Right renal pelvis (tissue), 4 donors: ENCODE measurements at places on chromosomes 13 and 19.

- no peak for DNase-seq
These were observed 6.7 kb upstream of the HOOK2 start for GRCh38 chr19:12782174-12782423.

- no peak for DNase-seq
These were observed 46.9 kb downstream of the FGF9 start for GRCh38 chr13:21717817-21718216.

GRCh38 chr13:24624801-24625231, 55.4 kb upstream of the ATP12A start:
- DNase-seq = no peak

GRCh38 chr19:48618278-48618915, 581 bp downstream of the RPL18 start:
- no peak for DNase-seq

- no peak for DNase-seq
These were observed 332.2 kb upstream of the GPC6 start for GRCh38 chr13:92894447-92894846.

DNA sequence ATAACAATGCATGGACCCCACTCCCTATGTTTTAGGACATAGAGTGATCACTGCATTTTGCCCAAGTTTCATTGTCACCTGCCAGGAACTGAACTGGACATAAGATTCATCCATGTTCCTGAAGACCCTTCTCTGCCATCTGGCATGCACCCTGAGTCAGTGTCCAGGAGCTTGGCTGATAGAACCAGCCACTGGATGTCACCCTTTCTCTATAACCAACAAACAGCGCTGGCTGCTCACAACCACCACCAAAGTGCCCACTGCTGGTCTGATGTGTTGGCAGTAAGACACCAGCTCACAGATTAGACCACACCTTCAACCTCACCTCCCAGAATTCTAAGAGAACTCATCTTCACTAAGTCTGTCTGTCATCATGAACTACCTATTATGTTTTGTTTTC, 333.4 kb downstream of the ITGBL1 start:
- no peak for DNase-seq

DNA sequence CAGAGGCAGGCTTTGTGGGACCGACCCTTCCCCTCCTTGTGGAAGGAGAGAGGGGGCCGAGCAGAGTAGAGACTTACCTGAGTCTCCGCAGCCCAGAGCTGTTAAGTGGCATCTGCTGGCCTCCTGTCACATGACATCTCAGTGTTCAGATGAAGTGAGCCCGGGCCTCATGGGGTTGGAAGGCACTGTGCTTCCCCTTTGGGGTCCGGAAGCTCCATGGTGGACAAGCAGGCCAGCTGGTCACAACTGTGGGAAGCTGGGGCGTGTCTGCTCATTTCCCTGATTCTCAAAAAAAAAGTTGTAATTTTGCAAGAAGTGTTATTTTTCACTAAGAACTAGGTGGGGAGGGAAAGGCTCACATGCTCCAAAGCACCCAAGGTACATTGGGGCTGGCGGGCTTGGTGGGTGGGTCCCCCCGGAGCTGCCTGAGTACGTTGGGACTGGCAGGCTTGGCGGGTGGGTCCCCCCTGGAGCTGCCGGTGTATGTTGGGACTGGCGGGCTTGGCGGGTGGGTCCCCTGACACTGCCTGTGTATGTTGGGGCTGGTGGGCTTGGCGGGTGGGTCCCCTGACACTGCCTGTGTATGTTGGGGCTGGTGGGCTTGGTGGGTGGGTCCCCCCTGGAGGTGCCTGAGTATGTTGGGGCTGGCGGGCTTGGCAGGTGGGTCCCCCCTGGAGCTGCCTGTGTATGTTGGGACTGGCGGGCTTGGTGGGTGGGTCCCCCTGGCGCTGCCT, 18.2 kb upstream of the DCUN1D2 start:
- no peak for DNase-seq

GRCh38 chr13:110882972-110883371, 31.9 kb downstream of the ANKRD10 start:
- DNase-seq = no peak

DNA sequence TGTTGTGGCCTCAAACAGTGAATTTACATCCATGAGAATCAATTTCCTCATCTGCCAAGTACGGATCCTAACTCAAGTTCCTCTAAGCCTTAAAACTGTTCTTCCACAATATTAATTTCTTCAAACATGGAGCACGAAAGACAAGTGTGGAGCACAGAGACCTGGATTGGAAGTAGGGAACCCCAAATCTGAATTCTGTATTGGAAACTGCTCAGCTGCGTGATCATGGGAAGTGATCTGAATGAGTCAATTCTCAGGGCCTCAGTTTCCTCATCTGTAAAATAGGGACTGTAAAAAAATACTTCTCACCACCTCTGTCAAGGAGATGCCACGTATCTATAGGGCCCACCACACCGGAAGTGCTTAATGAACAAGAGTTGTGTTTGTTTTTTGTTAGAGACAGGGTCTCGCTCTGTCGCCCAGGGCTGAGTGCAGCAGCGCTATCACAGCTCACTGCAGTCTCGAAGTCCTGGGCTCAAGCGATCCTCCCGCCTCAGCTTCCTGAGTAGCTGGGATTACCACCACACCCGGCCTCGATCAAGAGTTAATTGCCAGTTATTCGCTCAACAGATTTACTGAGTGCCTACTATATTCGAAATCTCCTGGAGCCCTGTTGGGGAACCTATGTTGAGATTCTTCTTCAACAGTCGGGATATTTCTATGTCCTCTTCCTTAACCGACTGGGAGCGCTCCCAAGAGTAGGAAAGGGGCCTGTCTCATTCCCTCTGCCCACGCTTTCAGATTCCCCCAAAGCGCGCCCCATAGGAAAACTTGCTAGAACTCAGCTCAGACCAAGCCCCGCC, 1.6 kb downstream of the SERTAD3 start:
- no peak for DNase-seq

DNA sequence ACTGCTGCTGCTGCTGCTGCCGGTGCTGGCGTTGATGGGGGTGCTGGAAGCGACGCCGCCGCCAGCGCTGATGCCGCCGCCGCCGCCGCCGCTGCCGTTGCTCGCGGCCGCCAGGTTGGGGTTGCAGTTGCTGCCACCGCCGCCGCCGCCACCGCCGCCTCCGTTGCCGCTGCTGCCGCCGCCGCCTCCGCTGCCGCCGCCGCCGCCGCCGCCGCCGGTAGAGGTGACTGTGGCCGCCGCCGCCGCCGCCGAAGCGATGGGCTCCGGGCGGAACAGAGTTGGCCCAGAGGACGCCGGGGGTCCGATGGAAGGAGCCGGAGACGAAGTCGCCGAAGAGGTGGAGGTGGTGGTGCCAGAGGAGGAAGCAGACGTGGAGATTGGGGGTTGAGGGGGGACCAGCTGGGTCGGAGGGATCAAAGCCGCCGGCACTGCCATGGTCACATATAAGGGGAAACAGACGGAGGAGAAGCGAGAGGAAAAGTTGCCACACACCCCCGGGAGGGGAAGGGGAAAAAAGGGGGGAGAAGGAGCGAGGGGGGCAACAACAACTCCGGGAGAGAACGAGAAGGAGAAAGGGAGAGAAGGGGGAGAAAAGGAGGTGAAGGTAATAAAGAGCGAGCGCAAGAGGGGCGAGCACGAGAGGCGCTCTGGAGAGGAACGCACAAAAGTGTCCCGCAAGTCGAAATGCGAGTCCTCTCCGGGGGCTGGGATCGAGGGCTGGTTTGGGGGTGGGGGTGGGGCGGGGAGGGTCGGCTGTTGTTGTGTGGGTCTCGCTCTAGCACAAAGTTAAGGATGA, 471 bp downstream of the DACH1 start:
- DNase-seq = no peak

DNA sequence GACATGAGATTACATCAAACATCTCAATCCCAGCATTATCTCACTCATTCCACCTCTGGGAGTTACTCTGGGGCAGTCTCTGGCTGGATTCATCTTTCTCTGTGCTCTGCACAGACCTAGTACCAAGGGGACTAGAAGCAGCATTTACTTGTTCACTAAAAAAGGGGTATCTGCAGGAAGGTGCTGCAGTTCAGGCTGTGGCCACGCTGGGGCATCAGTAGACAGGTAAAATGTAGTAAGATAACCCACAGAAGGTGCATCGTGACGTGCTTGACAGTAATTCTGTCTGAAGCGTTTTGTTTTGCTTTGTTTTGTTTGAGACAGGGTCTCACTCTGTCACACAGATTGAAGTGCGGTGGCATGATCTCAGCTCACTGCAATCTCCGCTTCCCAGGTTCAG, 29.3 kb downstream of the ZNF564 start:
- DNase-seq = no peak

DNA sequence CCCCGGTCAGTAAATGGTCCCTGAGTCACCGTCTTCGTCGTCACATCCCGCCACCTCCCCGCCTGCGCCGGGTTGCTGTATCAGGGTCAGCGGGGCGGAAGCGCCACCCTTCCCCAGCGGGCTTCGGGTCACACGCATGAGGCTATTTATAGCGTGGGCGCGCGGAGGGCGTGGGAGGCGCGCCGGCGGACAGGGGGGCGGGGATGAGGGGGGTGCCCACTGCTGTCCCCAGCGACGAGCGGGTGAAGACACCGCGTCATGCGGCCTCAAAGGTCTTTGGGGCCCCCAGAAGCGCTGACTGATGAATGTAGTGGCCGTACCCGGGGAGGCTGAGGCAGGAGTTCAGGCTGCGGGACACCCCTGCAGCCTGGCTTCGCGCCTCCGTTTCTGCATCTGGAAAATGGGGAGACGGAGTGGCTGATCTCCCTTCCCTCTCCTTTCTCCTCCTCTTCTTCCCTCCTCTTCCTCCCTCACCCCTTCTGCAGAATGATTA, 7.9 kb downstream of the UNC13A start:
- DNase-seq = no peak

GRCh38 chr19:46495786-46496099, at the start of gene PNMA8B:
PNMA8B (minus strand) TSS chr19:46495867; CDS start chr19:46495465, 402 bp downstream.
- peak; percentile 82 for DNase-seq

GRCh38 chr13:21668732-21669275, 2.1 kb upstream of the FGF9 start:
- DNase-seq = no peak

DNA sequence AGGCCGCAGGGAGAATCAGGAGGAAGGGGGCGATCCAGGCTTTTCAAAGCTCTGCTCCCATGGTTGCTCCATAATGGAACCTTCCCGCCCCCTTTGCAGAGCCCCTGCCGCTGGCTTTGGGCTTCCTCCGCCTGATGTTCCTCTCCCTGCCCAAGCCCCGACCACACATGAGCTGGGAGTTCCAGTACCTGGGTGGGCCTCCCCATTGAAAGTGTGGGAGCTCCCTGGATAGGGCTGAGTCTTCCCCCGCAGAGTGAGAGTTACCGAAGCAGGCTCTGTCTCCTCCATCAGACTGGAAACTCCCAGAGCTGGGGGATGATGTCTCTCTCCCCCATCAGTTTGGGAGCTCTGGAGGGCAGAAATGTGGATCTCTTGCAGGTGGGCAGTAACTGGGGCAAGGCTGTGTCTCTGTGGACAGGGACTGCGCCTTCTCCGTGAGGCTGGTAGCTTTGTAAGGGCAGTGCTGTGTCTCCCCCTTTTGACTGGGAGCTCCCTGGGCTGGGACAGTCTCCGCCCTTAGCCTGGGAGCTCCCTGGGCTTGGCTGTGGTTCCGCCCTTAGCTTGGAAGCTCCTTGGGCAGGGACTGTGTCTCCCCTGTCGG, 722 bp downstream of the DCAF15 start:
- no peak for DNase-seq

DNA sequence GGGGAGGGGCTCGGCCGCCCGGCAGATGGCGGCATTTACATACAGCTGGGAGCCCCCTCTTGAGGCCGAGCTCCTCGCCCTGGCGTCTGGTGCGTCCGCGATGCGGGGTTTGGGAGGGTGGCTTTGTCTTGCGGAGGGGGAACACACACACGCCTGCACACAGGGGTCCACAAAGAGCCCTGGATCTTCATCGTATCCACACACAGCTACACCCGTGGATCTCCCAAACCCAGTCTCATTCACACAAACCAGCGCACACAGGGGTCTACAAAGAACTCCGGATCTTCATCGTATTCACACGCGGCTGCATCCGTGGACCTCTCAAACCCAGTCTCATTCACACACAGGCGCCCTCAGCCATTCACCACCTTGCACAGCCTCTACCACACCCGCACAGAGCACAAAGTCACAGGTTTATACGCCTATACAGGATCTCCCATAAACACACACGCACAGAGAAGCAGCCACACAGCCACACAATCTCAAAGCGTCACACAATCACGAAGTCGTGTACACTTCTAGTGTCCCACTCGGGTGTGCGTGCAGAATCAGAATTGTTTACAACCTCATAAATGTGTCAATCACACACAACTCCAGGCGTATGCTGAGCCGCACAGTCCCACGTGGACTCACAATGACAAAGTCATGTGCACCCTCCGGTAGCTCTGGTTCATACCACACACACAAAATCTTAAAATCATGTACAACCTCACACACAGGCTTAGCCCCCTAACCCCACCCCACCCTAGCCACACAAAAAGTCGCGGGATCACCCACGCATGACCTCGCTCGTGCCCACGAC, 550 bp upstream of the DLL3 start:
- no peak for DNase-seq

GRCh38 chr13:37681281-37682032, 82.9 kb upstream of the POSTN start:
- no peak for DNase-seq

GRCh38 chr19:19502808-19503602, 12.3 kb downstream of the TSSK6 start:
- no peak for DNase-seq

DNA sequence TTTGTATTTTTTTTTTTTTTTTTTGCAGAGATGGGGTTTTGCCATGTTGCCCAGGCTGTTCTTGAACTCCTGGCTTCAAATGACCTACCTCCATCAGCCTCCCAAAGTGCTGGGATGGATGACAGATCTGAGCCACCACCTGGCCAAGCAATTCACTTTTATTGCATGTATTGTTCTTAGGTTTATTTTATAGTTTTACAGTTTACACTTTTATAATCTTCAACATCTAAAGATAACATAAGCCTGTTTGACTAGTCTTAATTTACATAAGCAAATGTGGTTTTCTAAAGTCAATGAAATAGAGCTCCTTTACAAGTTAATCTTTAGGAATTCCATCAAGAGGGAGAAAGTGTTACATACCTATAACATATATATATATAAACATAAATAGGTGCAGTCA, 9.5 kb upstream of the MPV17L2 start:
- DNase-seq = no peak

DNA sequence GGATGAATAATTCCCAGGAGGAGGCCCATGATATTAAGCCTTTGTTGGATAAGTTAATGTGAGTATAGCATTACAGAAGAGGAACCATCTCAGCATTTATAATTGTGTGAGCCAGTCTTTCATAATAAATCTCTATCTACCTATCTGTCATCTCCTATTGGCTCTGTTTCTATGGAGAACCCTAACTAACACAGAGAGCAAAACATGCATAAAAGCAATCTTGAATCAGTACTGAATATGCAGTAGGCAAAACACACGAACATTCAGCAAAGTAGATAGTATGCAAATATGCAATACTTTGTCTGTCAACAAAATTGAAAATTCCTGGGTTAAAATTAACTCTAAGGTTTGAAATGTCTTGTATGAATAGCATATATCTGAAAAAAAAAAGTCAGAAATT, 966.3 kb downstream of the DIAPH3 start:
- DNase-seq = no peak
